ENCODE measurements at places on chromosomes 13 and 19.

- no peak for DNase-seq
Observed at GRCh38 chr13:88450515-88450914, 779.3 kb downstream of the SLITRK5 start.

GRCh38 chr19:46637224-46637623 is 1.2 kb upstream of the GNG8 start:
- DNase-seq, result no peak

- DNase-seq, result no peak
Observed at GRCh38 chr13:98947925-98948324, 29.9 kb downstream of the DOCK9 start.

GRCh38 chr19:50402544-50403301 is 16.0 kb upstream of the SPIB start:
- no peak for DNase-seq

DNA sequence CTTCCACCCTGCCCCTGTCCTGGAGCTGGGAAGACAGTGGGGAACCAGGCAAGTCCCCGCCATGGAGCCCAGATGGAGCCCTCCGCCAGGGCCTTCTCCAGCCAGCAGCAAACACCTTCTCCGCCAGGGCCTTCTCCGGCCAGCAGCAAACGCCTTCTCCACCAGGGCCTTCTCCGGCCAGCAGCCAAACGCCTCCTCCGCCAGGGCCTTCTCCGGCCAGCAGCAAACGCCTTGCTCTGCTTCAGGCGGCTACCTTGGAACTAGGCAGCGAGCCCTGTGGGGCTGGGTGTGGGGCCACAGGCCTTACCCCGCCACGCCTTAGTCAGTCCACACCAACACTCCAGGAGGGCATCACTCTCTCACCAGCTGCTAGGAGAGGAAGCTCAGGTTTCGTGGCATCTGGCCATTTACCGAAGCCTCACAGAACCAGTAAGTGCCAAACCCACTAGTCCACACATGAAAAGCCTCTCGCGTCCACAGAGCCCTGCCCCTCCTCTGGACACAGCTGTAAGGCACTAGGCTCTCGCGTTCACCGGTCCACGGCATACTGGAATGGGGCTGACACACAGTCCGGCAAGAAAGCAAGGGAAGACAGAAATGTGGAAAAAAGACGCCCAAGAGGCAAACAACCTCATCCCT is 41.0 kb downstream of the MLLT1 start:
- DNase-seq, result no peak

GRCh38 chr13:102141625-102142472 is 260.0 kb downstream of the FGF14 start:
- no peak for DNase-seq

DNA sequence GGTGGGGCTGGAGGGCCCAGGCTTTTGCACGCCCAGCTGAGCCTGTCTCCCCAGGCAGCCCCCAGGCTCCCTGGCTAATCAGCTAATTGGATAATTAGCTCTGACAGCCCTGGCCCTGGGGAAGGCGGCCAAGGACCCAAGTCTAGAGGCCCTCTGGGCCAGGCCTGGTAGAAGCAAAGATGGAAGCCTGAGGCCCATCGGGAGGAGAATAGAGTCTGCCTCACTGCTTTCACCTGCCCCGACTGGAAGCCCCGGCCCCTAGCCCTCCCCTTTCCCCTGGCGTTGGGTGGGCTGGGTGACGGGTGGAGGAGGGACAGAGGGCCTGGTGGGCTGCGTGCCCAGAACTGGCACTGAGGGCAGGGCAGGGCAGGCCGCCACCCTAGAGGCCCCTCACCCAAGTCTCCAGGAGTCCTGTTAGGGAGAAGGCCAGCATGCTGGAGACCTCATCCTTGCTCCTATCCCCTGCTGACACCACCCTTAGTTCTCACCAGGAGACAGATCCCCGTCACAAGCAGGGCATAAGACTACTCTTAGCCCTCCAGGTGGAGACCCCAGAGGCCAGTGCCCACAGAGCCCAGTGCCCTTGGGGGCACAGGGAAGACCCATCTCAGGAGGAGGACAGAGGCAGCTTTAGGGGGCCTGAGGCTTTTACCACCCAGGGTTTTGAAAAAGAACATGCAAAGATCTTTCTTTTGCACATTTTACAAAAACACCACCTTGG is 12.0 kb downstream of the LYL1 start:
- DNase-seq, result no peak

DNA sequence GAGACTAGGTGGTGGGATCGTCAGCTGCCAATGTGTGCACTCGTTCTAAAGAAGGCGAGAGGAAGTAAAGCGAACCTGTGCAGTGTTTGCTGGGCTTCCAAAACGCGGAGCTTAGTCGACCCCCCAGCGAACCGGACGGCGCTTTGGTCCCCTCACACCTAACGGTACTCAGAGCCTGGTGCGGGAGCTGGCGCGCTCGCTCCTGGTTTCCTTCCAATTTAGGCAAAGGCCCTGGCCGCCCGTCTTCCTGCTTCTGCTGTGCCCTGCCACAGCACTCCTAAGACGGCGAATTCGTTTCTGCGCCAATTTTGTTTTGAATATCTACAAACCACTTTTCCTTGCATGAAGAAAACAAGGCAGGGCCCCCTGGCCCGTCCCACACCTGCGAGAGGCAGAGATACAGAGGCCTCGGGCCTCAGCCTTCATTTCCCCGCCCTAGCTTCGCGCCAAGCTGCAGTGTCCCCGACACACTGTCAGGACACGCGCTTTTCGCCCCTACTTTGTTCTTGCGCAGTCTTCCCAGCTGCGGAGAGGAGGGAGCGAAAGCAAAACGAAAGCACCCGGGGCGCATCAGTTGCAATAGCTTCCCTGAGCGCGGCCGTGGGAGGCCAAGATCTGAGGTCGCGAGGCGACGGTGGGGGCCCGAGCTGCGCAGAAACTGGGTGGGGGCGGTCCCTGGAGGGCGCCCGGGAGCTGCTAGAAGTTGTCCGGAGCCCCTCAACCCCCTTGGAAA is 111.9 kb downstream of the KCNRG start:
- peak; percentile 16 for DNase-seq

DNA sequence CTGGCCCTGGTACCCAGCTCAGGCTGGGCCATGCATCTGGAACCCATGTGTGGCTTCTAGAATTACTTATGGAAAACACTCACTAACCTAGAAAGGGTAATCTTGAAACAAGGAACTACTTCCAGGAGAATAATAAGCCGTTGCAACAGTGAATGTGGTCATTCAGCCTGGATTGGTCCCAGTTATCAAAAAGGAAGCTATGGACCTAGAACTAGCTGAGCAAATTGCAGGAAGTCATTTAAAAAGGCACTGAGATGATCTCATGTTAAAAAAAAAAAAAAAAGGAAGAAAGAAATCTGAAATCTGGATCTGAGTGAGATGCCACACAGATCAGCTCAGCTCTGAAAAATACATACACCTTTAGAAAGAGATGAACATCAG is 59.6 kb downstream of the DCT start:
- DNase-seq, result no peak

- no peak for DNase-seq
Observed at GRCh38 chr19:4980067-4980466, 11.2 kb downstream of the KDM4B start.

- DNase-seq, result no peak
Observed at GRCh38 chr13:46229251-46229650, 17.5 kb downstream of the LRRC63 start.

- no peak for DNase-seq
Observed at GRCh38 chr13:48175185-48175584, 57.8 kb upstream of the ITM2B start.

GRCh38 chr19:21474671-21475181 is 30.7 kb upstream of the ZNF429 start:
- peak; percentile 50 for DNase-seq

DNA sequence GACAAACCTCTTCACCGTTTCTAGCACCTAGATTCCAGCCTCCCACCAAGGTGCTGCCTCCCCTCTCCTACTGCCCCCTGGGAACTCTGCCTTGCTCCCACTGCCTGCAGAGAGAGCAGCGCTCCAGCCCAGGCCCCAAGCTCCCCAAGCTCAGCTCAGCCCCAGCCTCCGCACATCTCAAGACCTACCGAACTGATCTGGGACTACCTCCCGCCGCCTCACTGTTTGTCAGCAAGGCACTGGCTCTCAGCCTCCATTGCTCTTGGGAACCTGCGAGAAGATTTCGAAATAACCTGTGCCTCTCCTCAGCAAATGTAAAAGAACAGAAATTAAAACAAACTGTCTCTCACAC is 92.4 kb upstream of the GPR183 start:
- no peak for DNase-seq

DNA sequence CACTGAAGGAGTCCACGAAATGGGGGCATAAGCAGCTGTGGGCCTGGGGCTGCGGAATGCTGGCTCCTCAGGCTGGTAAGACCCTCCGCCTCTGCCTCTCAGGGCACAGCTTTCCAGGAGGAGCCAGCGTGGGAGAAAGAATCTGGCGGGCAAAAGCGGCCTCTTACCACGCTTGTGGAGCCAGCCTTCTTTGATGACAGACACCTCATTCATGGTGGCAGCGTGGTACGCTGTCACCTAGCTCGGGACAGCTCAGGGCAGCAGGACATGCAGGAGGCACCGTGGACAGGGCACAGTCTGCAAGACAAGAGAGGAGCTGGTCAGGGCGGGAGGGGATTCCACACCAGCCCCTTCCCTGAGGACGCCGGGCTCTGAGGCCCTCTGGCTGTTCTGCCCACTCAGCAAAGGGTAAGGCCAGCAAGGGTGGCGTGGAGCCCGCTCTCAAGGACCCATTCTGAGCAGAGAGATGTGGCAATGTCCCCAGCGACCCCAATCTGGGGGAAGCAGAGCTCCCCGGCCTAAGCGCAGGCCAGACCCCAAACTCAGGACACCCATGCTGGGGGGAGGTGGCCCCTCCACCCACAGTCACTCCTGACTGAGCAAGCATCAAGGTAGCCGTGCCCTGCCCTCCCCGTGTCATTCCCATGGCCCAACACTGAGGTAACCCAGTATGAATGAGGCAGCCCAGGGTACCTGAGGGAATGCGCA is 19.9 kb downstream of the AKT2 start:
- DNase-seq, result no peak

- peak; percentile 16 for DNase-seq
Observed at GRCh38 chr19:50728084-50728737, 5.0 kb downstream of the CLEC11A start.

DNA sequence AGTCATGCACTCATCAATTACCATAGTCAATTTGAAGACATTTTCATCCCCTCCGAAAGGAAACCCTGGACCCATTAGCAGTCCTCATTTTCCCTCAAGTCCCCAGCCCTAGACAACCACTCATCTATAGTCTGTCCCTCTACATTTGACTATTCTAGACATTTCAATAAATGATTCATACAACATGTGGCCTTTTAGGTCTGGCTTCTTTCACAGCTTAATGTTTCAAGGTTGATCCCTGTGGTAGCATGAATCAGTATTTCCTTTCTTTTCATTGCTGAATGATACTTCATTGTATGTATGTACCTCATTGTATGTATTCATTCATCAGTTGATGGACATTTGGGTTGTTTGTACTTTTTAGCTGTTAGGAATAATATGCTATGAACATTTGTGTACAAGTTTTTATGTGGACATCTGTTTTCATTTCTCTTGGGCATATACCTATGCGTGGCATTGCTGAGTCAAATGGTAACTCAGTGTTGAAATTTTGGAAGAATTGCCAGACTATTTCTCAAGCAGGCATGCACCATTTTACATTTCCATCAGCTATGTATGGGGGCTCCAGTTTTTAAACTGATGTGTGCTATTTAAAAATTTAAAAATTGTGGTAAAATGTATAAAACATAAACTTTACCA is 18.4 kb downstream of the SPATA13 start:
- no peak for DNase-seq

GRCh38 chr19:7989071-7989575 is 16.3 kb downstream of the ELAVL1 start:
- DNase-seq, result no peak

- DNase-seq, result no peak
Observed at GRCh38 chr13:23842406-23842805, 46.8 kb downstream of the MIPEP start.

- DNase-seq, result peak; percentile 21
Observed at GRCh38 chr19:14059093-14059480, 2.8 kb downstream of the PALM3 start.

DNA sequence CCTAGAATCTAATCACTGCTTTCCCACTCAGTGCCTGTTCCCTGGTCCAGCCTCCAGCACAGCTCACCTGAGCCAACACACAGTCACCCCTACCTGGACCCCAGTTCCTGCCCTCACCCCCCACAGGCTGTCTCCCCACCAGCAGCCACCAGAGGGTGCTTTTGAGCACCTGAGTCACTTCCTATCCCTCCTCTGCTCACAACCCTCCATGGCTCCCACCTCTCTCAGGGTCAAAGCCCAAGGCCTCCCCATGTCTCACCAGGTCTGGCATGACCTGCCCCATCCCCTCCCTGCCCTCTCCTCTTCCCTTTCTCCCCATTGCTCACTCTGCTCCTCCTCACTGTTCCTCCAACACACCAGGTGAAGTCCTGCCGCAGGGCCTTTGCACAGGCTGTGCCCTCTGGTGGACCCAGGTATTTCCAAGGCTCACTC is 7.1 kb upstream of the DPP9 start:
- DNase-seq, result peak; percentile 39

DNA sequence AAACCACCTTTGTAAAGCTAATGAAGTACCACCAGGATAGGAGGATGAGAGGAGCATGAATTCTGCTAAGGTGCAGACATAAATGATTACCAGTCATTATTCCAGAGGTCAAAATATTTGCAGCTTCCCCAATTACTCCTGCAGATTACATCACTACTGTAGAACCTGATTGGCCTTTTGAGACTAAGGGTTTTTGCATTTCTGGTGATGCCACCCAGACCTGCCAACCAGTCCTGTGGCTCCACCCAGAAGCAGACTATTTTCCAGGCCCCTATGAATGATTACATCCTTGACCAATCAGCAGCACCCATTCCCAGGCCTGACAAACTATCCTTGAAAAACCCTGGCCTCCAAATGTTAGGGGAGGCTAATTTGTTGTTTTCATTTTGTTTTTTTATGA is 11.2 kb upstream of the KCNC3 start:
- DNase-seq, result no peak

DNA sequence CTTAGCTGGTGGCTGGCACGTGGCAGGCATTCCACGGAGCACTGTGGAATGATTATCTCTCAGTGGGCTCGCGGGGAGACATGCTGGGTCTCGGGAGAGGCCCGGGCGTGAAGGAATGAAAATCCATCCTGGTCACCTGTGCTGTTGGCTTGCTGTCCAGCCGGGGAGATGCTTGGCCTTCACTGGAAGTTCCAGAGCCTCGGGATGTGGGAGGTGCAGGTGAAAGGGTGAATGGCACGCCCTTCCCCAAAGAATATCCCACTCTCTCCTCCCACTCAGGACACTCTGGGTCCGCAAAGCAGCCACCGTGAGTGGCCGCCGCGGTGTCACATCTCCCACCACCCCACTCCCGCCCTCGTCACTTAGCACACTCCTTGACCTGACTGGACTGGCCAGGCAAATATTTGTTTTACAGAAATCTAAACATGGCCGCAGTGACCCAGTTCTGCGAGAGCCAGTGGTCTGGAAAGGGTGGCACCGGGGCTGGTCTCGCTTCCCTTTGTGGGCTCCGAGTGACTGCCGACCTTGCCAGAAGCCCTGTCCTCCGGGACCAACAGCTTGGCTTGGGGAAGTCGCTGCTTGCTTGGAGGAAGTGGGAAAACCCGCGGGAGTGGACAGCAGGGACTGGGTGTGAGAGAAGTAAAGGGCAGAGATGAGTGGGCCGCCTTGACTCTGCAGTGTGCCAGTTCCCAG is 8.0 kb downstream of the DPP9 start:
- DNase-seq, result no peak
